Kidney epithelial cell (primary cell): ENCODE measurements at places on chromosomes 12 and 14. TPM values are rescaled to one million over a fixed set of nuclear protein-coding genes. Genes with fewer than 3 reads are reported as not detected.

The KRT3 gene
- total RNA-seq: not detected in 2 replicates

The RACGAP1 gene
- total RNA-seq: 12.1 and 12.3 TPM in 2 replicates

The PIANP gene
- total RNA-seq: 0.07 and 0.13 TPM in 2 replicates

The AKAP6 gene
- total RNA-seq: 1.3 and 4.5 TPM in 2 replicates

The CLEC1B gene
- not detected in 2 replicates for total RNA-seq

The LHX5 gene
- total RNA-seq: 0.34 and 0.50 TPM in 2 replicates

GRCh38 chr14:40053416-40053815, 621.2 kb upstream of the FBXO33 start:
- no peak for DNase-seq

DNA sequence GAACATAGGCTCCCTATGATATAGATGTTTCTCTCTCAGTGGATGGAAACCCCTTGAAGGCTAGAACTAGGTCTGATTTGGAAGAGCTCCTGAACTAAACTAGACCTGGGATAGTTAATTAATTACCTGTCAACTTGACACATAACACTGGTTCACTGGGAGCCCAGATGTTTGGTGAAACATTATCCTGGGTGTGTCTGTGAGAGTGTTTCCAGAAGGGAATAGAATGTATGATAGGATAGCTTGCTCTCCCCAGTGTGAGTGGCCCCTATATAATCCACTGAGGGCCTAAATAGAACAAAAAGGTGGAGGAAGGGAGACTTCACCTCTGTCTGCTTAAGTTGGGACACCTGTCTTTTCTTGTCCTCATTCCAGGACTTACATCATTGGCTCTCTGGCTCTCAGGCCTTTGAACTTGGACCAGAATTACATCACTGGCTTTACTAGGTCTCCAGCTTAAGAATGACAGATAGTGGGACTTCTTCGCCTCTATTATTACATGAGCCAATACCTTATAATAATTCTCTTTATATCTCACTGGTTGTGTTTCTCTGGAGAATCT, 194.1 kb downstream of the KTN1 start:
- no peak for DNase-seq

DNA sequence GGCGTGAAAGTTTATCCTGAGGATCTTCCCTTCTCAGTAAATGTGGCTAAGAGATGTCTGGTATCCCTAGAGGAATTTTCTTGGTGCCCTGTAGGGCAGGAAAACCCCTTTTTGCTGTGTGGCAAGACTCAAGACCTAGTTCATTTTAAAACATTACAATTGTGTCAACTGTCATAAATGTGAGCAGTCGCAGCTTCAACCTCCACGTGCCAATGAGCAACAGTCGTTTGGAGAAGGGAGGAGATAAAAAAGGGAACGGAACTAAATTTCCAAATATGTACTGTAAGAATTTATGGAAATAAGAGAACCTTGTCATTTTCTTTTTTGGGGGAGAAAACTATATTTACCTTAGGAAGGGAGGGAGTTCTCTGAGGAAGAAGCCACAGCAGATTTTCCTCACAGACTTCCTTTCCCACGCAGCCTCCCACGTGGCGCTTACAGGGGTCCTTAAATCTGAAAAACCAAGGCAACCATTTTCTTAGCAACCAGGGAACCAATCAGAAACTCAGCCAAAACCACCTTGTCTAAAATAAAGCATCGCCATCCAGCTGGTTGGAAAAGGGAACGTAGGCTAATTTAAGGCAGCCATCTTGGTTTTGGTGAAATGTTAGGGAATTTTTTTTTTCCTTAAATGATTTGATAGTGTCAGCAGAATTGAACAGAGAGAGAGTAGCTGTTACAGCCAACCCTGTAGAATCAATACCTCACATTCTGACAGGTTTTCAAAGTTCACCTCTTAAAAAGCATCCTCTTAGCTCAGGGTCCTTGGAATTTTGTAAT, 99.1 kb downstream of the FIGNL2 start:
- DNase-seq: no peak

GRCh38 chr12:130961921-130962451, 8.3 kb downstream of the ADGRD1 start:
- DNase-seq: no peak

DNA sequence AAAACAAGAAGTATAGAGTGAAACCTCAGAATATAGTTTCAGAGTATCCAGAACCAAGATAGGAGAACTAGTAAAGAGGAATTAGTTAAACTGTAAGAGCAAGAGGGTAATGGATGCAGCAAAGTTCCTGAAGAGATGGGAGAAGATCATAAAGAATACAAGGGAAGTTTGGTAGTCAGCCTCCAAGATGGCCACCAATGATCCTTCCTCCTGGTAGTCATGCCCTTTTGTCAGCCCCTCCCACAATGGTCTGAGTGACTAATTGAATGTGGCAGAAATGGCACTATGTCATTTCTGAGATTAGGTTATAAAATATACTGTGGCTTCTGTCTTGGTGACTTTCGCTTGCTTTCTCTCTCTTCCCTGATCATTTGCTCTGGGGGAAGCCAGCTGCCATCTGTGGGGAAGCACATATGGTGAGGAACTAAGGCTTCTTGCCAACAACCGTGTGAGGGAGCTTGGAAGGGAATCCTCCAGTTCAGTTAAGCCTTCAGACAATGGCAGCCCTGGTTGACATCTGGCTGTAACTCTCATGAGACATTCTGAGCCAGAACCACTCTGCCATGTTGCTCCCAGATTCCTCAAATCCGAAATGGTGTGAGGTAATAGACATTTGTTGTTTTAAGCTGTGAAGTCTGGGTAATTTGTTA, 55.3 kb upstream of the AMN1 start:
- no peak for DNase-seq

- DNase-seq: no peak
These were observed 463.4 kb upstream of the TMEM132C start for GRCh38 chr12:127803545-127803944.

DNA sequence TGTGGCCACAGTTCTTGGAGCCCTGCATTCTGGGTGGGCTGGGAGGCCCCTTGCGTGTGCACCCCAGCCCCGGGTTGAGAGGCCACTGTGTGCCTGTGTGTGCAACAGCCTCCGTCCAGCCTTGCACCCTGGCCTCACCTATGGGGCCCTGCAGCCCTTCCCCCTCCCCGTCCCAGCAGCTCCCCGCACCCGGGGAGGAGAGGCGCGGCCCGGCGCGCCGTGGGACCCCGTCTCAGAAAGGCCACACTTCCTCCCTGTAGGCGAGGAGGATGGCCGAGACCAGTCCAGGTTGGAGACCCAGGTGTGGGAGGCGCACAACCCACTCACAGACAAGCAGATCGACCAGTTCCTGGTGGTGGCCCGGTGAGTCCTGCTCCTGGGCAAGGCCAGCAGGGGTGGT, 16.6 kb upstream of the CRIP2 start:
- DNase-seq: no peak

DNA sequence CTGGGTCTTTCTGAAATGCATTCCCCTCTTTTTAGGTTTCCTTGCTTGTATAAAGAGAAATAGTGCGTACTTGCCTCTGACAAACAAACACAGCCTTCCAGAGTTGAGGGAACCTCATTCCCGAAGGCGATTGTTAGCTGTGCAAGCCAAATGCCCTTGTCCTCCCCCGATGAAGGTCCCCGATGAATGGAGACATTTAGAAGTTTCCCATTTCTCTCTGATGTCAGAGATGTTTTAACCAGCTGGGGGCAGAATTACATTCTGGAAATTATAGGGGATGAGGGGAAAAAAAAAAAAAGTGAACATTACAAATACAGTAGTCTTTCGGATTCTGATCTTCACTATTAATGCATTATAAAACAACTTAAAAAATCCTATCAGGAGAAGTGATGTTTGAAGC, 366.8 kb downstream of the VRK1 start:
- no peak for DNase-seq

DNA sequence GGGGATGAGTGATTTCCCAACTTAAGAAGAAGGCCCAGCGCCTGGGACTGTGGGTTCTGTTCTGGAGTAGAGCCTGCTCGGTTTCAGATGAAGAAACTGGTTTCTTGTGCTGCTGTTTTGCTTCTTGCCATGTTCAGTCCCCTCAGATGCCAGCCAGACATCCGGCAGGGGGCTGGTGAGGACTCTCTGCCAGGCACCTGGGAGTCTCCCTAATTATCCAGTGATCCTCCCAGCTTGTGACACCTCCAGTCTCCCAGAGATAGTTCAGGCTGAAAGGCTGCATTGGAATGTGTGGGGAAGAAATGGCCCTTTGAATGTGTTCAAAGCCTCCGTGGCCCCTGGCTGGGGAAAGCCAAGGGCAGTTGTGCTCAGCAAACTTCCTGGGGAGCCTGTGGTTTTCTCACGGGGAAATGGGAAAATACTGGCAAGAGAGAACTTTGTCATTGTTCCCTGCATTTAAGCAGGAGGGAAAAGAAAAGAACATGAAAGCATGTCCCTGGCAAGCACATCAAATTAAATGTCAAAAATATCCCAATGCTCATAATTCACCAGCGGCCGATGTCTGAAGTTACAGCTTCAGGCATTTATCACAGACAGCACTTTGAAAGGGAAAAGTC, 8.5 kb upstream of the SERPINA12 start:
- no peak for DNase-seq

DNA sequence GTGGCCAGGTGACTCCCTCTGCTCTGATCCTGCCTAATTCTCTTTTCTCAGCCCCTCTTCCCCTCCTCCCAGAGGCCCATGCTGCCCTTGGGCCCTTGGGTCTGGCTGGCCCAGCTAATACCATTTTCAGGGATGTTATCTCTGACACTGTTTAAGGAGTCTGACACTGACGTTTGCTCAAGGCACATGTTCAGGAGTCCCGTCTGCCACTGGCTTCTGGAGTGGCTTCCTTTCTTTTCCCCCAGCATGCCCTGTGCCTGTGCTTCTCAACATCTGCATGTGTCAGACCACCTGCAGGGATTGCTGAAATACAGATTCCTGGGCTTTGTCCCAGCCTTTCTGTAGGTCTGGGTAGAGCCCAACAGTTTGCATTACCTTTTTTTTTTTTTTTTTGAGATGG, 128.9 kb downstream of the BCL11B start:
- no peak for DNase-seq

DNA sequence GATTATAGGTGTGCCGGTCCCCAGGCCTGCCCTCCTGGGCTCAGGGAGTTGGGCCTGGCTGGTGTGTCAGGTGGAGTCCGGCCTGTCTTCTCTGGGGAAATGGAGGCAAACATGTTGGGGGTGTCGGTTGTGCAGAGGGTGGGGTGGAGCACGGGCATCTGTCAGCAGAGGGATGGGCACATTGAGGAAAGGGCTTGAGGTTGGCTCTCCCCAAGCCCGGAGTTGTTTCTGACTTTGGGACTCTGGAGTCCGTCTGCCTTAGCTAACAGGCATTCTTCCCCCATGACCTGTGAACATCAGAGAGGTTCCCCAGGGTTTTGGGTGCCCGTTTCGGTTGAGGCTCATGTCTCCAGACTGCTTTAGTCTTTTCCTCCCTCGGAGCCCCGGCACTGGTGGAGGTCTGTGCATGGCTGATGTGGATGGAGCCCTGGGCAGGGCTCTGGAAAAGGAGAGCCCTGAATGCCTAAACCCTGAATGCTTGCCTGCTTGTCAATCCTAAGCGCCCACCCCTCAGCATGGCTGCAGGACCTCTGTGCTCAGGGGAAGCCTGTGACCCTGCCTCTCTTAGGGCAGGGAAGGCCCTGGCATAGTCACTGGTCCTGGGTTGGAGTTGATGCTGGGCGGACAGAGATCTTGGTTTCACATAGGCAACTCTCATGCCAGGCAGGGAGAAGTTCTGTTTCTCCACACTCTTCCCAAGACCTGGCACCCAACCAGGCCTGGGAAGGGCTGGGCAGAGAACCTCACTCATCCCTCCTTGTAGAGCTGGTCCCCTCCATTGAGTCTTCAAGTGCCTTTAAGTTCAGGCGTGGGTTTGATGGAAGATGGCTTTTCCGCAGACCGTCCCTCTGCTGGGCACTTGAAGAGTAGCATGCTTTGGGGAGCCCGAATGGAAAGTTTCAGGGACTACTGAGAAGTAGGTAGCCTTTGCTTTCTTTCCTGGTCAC, 12.9 kb downstream of the NYNRIN start:
- no peak for DNase-seq

GRCh38 chr12:50404307-50404706, 3.6 kb downstream of the LARP4 start:
- no peak for DNase-seq

DNA sequence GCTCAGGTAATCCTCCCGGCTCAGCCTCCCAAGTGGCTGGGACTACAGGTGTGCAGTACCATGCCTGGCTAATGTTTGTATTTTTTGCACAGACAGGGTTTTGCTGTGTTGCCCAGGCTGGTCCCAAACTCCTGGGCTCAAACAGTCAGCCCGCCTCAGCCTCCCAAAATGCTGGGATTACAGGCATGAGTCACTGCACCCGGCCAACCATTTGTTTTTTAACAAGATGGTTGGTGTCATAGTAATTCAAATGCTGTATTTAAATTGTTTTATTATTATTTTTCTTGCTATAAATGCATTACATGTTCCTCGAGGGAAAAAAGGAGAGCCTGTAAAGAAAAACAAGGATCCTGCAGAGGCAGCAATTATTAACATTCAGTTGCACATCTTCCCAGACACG, 83.9 kb downstream of the EP400 start:
- DNase-seq: no peak

DNA sequence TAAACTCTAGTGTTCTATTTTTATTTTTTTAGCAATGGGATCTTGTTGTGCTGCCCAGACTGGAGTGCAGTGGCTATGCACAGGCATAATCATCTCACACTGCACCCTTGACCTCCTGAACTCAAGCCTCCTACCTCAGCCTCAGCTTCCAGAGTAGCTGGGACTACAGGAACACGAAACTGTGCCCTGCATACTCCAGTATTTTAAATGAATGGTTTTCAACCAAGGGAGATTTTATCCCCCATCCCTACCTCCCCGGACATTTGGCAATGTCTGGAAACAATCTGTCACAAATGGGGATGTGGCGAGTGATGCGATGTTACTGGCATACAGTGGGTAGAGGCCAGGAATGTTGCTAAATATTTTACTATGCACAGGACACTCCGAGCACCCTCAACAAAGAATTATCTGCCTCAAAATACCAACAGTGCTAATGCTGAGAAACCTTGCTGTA, 2.1 kb downstream of the CBX5 start:
- DNase-seq: no peak

GRCh38 chr14:33717866-33718265, 233.0 kb downstream of the EGLN3 start:
- DNase-seq: no peak

DNA sequence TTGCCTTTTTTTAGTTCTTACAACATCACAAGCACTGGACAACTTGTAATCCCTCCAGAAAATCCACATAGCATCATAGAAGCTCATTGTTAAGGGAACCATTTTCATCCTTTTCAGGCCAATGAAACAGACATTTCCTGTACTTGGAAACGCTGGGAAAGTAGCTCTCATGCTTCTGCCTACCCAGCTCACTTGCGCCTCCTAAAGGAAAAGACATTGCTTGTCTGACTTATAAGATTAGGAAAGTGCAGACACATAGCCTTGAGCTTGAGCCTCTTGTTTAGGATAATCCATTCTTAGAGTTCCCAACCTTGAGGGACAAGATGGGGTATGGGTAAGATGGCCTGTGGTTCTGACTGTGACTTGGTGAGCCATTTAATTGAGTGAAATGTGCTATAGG, 589.5 kb downstream of the NOVA1 start:
- no peak for DNase-seq
